PC-9 (cell line): ENCODE measurements at places on chromosomes 5 and 9. TPM values are rescaled to one million over a fixed set of nuclear protein-coding genes. Genes with fewer than 3 reads are reported as not detected.

GRCh38 chr9:89042984-89043383, 51.7 kb downstream of the S1PR3 start:
- no peak overlapping the region for H3K27ac ChIP-seq
- H3K27me3 ChIP-seq: no peaks in the 10 kb centered on the region
- no peak for DNase-seq

SLC25A25 gene
- 11.7 and 13.4 TPM in 2 replicates for total RNA-seq

- no peak overlapping the region for H3K4me3 ChIP-seq
- H3K36me3 ChIP-seq: no peaks in the 10 kb centered on the region
- DNase-seq: no peak
- no peak overlapping the region for H3K27ac ChIP-seq
These were observed 117.5 kb upstream of the LMX1B start for GRCh38 chr9:126496181-126496576.

OTP gene
- total RNA-seq: not detected in 2 replicates

GRCh38 chr9:14761584-14761983, 39.1 kb upstream of the CER1 start:
- no peak overlapping the region for H3K4me3 ChIP-seq
- H3K36me3 ChIP-seq: no peaks in the 10 kb centered on the region
- no peaks in the 10 kb centered on the region for H3K4me1 ChIP-seq
- DNase-seq: no peak

- H3K27me3 ChIP-seq: no peaks in the 10 kb centered on the region; the same call in 1 of the 2 replicates
- DNase-seq: no peak
- no peaks in the 10 kb centered on the region for H3K36me3 ChIP-seq
- no peak within 1 kb of the TSS for H3K4me3 ChIP-seq
- H3K4me1 ChIP-seq: no peaks in the 10 kb centered on the region
- H3K27ac ChIP-seq: no peak within 1 kb of the TSS
These were observed at the start of gene JAKMIP2 for GRCh38 chr5:147782110-147783028. TSS of gene JAKMIP2 (minus strand) at chr5:147782728. CDS start at chr5:147671806, 110,922 bp downstream.

GRCh38 chr9:33165263-33166151, 1.6 kb downstream of the B4GALT1 start:
- H3K4me1 ChIP-seq: peaks cover 54% of the 10 kb centered on the region
- H3K27ac ChIP-seq: peak overlapping the region; percentile 100
- DNase-seq: no peak
- peak overlapping the region; percentile 93 for H3K4me3 ChIP-seq
- no peaks in the 10 kb centered on the region for H3K27me3 ChIP-seq
- H3K36me3 ChIP-seq: 0 out of 2 replicates have a peak, but pooled peaks cover 3% of the 10 kb centered on the region

DNA sequence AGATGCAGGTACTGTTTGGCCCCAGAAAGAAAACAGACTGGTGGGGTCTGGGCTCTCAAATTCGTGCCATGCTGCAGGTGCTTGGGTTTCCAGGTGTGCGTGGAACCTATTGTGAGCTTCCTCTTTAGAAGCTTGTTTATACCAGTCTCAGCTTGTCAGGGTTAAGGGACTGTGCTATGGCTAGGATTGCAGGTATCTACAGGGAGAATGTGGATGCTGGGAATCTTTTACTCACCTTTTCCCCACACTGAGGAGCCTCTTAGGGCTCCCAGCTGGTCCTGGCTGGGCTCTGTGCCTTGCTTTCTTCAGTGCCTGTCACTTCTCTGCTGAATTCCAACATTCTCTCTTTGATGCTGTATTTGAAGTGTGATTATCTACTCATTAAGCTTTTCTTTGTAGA, 111.8 kb downstream of the WDR70 start:
- H3K36me3 ChIP-seq: 0 out of 2 replicates have a peak, but pooled peaks cover 5% of the 10 kb centered on the region
- peaks cover 15% of the 10 kb centered on the region for H3K4me1 ChIP-seq
- H3K4me3 ChIP-seq: no peak overlapping the region
- no peak for DNase-seq
- no peak overlapping the region for H3K27ac ChIP-seq
- no peaks in the 10 kb centered on the region for H3K27me3 ChIP-seq
